ENCODE measurements at places on chromosomes 1 and 21.

- DNase-seq, result no peak
Measured at GRCh38 chr1:172484252-172484651, 40.4 kb upstream of the PIGC start.

- DNase-seq, result no peak
Measured at GRCh38 chr1:223230161-223230881, 87.3 kb upstream of the TLR5 start.

DNA sequence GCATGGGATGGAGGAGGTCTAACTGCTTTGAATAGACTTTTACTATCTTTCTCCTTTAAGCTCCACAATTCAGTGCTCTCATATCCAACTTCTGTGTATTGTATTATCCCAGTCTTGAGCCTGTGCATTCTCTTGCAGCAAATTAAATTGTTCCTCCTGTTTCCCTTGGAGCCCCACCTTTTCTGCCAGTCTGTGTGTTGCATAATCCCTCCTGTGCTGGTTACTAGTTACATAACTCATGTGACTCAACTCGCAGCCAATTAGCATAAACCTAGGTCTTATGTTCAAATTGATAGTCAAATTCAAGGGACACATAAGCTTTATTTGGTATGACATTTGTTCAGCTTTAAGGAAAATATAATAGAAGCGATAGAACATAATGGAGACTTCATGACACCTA lies 1863.5 kb downstream of the MRPL39 start:
- DNase-seq, result no peak

- DNase-seq, result no peak
Measured at GRCh38 chr1:197692965-197693364, 82.3 kb downstream of the DENND1B start.

GRCh38 chr1:37040261-37040660 lies 5.9 kb upstream of the GRIK3 start:
- DNase-seq, result no peak

DNA sequence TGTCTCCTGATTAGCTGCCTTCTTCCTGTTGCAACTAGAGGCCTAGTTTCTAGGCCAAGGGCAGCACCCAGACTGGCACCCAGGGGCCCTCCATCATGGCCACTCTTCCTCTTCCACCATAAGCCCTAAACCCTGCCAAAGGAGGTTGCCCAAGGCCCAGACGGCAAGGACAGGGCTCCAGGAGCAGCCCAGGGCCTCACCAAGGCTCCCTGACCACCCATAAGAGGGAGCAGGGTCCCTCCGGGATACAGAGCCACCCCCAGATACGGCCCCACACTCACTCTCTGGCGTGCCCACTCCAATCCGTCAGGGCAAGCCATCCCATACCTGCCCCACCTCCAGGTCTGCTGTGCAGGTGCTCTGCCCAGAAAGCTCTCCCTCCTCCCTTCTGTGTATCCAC lies 79.9 kb downstream of the ITPKB start:
- no peak for DNase-seq

- DNase-seq, result no peak
Measured at GRCh38 chr1:107594536-107594935, 370.4 kb downstream of the VAV3 start.

- DNase-seq, result no peak
Measured at GRCh38 chr21:26127918-26128317, 42.7 kb downstream of the APP start.

GRCh38 chr1:53467391-53467790 lies 8.2 kb downstream of the DMRTB1 start:
- DNase-seq, result no peak

GRCh38 chr21:29991624-29992023 lies 51.8 kb upstream of the GRIK1 start:
- no peak for DNase-seq

DNA sequence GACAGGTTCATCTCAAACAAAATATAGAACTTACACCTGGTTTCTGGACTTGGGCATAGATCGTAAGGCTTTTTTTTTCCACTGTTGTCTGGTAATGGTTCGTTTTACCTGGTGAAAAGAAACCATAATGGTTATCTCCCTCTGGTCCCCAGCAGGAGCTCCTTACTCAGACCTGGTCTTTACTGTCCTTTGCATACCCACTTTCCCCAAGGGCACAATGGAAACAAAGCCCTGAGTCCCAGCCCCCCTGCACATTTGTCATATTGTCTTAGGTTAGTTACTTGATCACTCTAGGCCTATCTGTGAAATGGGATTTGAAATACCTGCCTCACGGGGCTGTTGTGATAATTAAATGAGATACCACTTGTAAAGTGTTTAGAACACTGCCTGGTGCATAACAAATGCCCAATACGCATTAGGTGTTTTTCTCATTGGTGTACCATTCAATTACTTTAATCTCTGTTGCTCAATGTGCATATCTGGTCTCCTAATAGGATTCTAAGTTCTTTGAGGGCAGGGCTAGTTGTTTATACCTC lies 27.0 kb downstream of the SLAMF1 start:
- no peak for DNase-seq

- DNase-seq, result no peak
Measured at GRCh38 chr1:81754424-81754823, 46.3 kb upstream of the ADGRL2 start.

- peak; percentile 62 for DNase-seq
Measured at GRCh38 chr1:18949686-18950400, 6.6 kb downstream of the IFFO2 start.

DNA sequence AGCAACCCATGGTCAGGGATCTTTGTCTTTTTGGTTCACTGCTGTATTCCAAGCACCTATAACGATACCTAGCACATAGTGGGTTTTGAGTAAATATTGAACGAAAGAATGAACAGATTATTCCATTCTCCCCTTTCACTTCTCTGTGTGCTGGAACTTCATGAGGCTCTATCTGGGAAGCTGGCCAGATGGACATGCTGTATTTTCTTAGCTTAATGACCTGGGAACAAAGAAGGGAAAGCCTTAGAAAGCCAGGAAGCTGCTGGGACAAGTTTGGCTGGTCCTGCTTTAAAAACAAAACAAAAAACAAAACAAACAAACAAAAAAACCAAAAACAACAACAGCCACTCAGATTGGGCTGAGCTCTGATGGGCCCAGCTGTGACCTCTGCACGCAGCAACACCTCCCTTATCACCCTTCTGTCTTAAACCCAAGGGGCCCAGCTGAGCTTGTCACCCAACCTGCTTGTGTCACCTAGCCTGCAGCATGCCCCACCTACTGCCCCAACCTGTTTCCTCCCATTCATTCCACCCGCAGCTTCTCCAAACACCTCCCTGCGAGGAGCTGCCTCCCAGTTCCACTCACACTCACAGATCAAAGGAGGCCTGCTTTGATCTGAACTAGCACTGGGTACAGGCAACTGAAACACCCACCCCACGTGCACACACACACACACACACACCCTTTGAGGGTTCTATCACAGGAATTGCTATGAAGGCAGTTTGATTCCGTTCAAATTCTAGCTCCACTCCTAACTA lies 37.1 kb downstream of the SLC30A1 start:
- DNase-seq, result no peak

GRCh38 chr21:22993822-22994574 lies 1995.8 kb downstream of the NCAM2 start:
- DNase-seq, result no peak

GRCh38 chr1:40399984-40400704 lies 26.6 kb downstream of the SMAP2 start:
- peak; percentile 76 for DNase-seq

GRCh38 chr1:59522925-59523505 lies 226.1 kb downstream of the FGGY start:
- DNase-seq, result no peak

DNA sequence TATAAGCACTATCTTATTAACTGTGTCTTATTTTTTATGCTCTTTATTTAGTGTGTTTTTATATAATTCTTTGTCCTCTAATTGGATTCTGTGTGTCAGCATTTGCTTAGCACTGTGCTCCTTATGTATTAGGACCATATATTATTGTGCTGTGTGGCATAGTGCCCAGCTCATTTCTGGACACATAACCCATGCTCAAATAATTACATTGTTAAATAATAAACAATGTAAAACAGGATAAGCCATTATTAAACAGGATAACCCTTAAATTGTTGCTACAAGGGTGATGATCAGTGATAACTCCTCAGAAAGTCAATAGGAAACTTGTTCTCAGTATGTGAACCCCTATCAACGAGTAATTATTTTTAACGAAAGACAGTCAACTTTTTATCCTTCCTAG lies 150.4 kb downstream of the ADGRL4 start:
- no peak for DNase-seq

DNA sequence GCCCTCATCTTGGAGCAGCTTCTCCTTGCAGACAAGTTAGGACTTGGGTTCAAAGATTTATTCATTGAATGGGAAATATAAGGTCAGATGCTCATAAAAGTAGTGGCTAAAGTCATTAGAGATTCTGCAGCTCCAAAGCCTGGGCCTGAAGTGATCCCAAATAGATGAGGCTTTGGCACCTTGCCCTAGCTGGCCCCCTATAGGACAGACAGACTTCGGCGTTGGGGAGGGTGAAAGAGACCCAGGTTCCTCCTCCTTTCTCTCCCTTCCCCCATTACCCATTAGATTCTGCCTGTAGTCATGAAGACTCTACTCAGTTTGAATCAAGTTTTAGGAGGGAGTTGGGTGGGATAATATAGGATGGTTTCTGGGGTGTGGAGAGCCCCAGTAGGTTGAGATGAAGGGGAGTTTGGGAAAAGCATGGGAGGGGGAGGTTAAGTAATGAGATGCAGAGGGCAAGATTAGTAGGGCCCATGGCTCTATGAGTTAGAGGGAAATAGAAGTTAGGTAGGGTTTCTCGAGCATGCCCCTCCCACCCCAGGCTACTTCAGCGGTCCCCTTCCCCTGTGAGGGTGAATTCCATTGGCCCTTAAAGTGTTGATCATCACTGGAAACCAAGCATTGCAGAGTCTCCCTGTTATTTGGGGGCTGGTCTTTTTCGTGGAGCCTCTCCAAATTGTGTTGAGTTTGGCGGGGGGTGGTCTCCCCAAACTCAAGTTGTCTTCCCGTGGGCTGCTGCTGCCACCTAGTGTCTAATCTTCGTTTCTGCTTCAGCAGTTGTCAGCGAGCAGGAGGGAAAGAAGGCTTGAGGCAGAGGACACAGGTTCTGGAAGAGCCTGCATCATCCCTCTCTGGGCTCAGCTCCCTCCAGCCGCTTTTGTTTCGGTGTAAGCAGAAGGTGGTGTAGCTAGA lies 2.1 kb upstream of the AHDC1 start:
- DNase-seq, result peak; percentile 73

DNA sequence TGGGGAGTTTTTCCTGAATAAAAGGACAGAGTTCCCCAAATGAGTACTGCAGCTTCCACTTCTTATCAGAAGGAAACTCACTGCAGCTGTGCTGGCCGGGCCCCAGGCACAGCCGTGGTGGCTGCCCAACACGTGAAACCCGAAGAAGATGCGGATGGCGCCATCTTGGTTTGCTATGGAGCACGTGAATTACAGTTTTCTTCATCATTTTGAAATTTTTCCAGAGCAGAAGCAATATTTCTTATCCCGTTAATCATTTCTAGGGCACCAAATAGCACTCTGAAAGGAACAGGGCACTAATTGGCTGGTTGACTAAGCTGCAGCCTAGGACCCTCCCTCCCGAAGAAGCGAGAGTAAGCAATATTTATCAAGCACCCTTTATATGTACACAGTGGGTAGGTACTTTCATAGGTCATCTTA lies 63.2 kb upstream of the EPS8L3 start:
- DNase-seq, result no peak

DNA sequence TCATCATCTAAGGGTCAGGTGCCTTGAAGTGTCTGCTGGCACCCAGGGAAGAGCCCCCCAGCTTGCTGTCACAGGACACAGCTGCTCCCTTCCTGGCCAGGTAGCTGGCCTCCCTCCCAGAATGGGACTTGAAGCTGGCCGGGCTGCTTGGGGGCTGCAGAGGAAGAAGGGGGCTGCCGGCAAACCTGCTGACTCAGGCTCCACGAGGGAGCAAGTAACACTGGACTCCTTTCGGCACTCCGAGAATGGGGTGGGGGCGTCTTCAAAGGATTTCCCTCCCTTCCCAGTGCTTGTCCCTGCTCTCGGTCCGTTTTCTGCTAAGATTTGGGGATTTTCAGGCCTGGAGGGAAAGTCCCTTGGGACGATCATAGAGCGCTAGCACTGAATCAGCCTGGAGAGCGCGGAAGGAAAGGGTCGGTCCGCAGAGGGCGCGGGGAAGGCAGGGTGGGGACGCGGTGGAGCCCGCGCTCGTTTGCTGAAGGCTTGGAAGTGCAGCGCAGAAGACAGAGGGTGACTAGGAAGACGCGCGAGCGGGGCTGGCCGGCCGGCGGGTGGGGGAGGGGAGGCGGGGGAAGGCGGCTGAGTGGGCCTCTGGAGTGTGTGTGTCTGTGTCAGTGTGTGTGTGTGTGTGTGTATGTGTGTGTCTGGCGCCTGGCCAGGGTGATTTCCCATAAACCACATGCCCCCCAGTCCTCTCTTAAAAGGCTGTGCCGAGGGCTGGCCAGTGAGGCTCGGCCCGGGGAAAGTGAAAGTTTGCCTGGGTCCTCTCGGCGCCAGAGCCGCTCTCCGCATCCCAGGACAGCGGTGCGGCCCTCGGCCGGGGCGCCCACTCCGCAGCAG lies at the start of gene CSF1:
Gene CSF1, plus strand, starts transcription at position 727 of the 840 bp plus-strand sequence. CDS start 175 bp downstream, outside the sequence.
- peak; percentile 83 for DNase-seq

GRCh38 chr21:30463713-30464112 lies 16.5 kb downstream of the KRTAP19-1 start:
- DNase-seq, result no peak

- peak; percentile 7 for DNase-seq
Measured at GRCh38 chr1:81760477-81761097, 40.1 kb upstream of the ADGRL2 start.

- no peak for DNase-seq
Measured at GRCh38 chr1:162682013-162682419, 49.8 kb downstream of the DDR2 start.

DNA sequence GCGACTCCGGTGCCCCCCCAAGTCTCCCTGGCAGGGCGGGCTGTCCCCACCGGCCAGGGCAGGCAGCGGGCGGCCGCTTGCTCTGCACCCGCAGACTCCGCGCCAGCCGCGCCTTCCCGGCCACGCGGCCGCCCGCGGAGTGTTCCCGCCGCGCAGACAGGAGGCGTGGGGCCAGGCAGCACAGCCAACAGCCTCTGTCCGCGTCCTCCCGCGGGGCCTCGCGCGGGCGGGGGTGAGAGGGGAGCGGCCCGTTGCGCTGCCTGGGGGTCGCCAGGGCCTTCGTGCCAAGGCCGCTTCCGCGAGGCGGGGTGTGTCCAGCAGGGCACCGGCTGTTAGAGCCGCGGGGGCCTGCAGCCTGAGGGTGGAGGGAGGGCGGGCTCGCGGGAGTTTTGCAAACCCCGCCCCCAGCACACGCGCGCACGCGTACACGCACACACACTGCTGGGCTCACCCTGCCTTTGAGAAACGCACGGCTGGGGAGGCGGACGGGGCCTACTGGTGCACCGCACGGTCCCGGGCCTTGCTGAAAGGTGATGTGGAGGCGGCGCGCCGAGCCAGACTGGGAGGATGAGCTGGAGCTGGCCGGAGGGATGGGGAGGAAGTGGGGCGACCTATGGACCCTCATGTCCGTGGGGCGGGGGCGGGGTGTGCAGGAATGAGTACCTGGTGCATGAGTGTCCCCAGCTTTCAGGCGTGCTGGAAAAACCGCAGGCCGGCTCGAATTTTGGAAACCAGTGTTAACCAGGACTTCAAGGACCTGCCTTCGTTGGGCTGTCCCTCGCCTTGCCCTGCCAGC lies 41.5 kb downstream of the KIAA1614 start:
- peak; percentile 81 for DNase-seq

Measured in GM13977 (cell line).